Aorta (tissue), 5 donors: ENCODE measurements at places on chromosomes 2 and 18. TPM values are rescaled to one million over a fixed set of nuclear protein-coding genes. Genes with fewer than 3 reads are reported as not detected.

The LOXHD1 gene
- 0.16 TPM for total RNA-seq

The SERPINB8 gene
- 34.8 TPM for total RNA-seq

The CD8B gene
- 1.2 TPM for total RNA-seq

The MC2R gene
- total RNA-seq, result not detected
